ENCODE measurements at places on chromosomes 7 and 10. TPM values are rescaled to one million over a fixed set of nuclear protein-coding genes. Genes with fewer than 3 reads are reported as not detected.
A peak's percentile ranks its signal among the peaks of the same experiment; 100 is the strongest.

The FGFBP3 gene
- total RNA-seq = 1.2 TPM

The ADIRF gene
- total RNA-seq = 448 TPM

The UTF1 gene
- total RNA-seq = not detected

The ANXA8L1 gene
- not detected for total RNA-seq

DNA sequence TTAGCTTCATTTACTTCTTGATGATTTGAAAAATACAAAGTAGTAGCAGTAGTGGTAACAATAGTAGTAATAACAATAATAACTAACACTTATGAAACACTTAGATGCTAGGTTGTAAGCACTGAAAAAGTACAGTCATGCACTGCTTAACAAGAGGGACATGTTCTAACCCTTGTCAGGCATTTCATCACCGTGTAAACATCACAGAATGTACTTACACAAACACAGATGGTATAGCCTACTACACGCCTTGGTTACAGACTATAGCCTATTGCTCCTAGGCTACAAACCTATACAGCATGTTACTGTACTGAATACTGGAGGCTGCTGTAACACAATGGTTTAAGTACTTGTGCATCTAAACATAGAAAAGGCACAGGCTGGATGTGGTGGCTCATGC, 60.6 kb downstream of the PUS7 start:
- H3K4me3 ChIP-seq = no peak overlapping the region
- H3K27me3 ChIP-seq = no peaks in the 10 kb centered on the region
- peaks cover 27% of the 10 kb centered on the region for H3K36me3 ChIP-seq
- H3K4me1 ChIP-seq = no peaks in the 10 kb centered on the region
- no peak overlapping the region for H3K27ac ChIP-seq

DNA sequence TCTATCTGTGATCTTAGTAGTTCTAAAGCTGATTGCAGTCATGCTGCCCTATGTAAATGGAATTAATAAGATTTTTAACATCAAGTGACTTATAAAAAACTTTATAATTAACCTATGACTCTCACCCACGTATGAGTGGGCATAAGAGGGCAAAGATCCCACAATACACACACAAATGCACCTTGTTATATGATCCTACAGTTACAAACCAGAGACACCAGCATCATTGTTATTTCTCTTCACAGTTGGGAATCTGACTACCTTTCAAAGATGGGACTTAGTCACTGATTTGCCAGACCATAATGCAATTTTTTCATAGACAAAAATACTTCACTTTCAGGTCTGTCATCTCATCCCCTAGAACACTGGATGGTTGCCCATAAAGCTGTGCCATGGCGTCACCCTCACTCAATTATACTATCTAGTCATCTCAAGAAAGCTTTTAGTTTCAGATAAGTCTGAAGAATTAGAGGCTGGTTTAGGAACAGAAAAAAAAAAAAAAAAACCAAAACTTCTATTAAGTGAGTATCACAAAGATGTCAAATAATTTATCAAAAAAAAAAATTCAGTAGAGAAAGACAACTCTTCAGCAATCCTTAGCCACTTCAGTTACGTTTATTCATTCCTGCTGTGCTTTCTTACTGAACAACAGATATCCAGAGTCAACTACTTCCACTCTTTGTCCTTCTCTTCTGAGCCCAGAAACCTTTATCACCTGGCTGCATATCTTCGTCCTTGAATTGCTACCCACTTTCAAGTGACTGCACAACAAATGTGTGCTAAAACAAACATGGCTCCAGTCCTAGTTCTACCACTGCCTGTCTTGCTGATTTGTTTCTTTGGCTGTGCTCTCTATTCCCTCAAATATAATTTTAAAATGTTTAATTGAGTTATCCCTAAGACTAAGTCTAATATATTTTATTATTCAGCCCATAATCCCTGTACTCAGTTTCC, 175.0 kb upstream of the CHRM2 start:
- H3K36me3 ChIP-seq = no peaks in the 10 kb centered on the region
- H3K4me3 ChIP-seq = no peak overlapping the region
- H3K27me3 ChIP-seq = no peaks in the 10 kb centered on the region
- no peak for DNase-seq

GRCh38 chr10:90930070-90930837, 9.4 kb upstream of the ANKRD1 start:
- no peak overlapping the region for H3K4me3 ChIP-seq
- DNase-seq = no peak
- no peaks in the 10 kb centered on the region for H3K27me3 ChIP-seq
- H3K27ac ChIP-seq = peak overlapping the region; percentile 39
- H3K4me1 ChIP-seq = peaks cover 27% of the 10 kb centered on the region

DNA sequence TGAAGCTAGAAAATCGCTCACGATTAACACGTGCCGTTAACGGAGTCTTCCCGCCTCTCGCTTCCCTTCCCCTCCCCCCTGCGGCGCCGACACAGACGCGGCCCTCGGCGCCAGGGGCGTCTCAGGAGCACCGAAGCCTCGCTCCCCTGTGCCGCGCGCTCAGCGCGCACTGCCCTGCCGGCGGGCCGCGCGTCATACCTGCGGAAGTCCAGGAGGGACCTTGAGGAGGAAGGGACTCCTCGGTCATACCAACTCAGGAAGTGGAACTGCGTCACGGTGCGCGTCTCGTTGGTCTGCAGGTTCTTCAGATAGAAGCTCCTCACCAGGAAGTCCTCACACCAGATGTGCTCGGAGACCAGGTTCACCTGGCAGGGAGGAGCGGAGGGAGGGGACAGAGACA, 239.6 kb downstream of the DNAJB6 start:
- DNase-seq = no peak
- no peak overlapping the region for H3K4me3 ChIP-seq
- H3K27ac ChIP-seq = no peak overlapping the region
- H3K36me3 ChIP-seq = no peaks in the 10 kb centered on the region
- no peaks in the 10 kb centered on the region for H3K4me1 ChIP-seq

- H3K27me3 ChIP-seq = no peaks in the 10 kb centered on the region
- H3K4me3 ChIP-seq = no peak overlapping the region
- DNase-seq = no peak
These were observed 113.0 kb downstream of the ABLIM1 start for GRCh38 chr10:114545071-114545470.

DNA sequence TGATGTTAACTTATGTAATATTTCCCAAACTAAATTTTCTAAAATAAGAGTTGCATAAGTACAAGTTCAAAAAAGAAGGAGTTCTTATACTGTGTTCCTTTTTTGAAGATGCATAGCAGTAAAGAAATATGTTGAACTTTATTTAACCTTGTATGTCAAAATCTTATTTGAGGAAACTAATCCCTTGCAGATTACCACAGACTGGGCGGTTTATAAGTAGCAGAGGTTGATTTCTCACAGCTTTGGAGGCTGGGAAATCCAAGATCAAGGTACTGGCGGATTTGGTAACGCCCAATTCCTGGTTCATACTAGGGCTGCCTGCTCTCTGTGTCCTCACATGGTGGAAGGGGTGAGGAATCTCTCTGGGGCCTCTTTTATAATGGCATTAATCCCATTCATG, 68.5 kb downstream of the GNAT3 start:
- H3K36me3 ChIP-seq = no peaks in the 10 kb centered on the region
- H3K27me3 ChIP-seq = no peaks in the 10 kb centered on the region
- 0 out of 2 replicates have a peak, but pooled peaks cover 2% of the 10 kb centered on the region for H3K4me1 ChIP-seq
- H3K4me3 ChIP-seq = no peak overlapping the region

DNA sequence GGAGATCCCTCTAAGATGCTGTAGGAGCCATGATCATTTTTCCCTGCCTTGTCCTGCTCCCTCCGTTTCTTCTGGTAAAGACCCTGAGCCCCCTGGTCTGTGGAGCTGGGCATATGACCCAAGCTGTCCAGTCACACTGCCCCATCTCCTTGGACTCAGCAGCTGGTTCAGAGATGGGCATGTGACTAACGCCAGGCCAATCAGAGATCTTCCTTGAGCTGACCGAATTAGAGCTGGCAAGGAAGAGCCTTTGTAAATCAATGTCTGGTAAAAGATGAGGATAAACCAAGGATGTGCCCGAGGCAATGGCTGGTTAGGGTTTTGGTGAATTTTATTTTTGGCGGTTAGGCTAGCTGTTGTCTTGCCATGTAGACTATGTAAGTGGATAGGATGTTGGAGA, 173.3 kb downstream of the LCOR start:
- no peak for DNase-seq
- no peaks in the 10 kb centered on the region for H3K27me3 ChIP-seq
- H3K27ac ChIP-seq = no peak overlapping the region
- H3K4me3 ChIP-seq = no peak overlapping the region
- H3K4me1 ChIP-seq = no peaks in the 10 kb centered on the region
